ENCODE measurements at places on chromosomes 1 and 21.
A peak's percentile ranks its signal among the peaks of the same experiment; 100 is the strongest.

GRCh38 chr1:16351994-16352841, at the start of gene FBXO42:
TSS of gene FBXO42 (minus strand) at chr1:16352480. CDS start at chr1:16315418, 37,062 bp downstream.
- peak; percentile 94 for DNase-seq

DNA sequence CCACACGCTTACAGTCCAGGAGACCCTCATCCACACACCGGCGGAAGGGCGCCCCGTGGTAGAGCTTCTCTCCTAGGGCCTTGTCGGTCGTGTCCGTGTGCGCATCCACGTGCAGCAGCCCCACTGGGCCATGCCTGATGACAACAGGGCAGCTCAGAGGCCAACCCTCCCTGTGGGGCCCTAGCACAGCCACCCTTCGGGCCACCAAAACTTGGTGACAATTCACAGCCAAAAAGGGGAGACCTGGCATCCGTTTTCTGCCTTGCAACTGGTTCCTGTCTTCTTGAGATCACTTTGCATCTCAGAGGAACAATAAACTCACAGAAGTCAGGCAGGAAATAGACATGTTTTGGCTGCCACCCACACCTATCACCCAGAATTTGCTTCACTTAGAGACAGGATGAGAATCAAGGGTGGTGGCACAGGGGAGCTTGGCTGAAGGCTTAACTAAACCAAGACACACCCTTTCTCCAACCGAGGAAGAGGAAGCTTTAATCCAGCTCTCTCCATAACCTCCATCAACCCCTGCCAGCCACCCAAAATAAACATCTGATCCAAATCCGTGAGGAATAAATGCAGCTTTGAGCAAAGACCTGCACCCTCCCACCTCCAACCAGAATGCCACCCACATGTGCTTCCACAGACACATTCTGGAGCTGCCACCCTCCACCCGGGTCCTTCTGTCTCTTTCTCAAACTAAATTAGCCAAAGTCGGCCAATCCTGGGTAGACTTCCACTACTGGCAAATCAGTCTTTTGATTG, 5.7 kb downstream of the AGMAT start:
- peak; percentile 10 for DNase-seq

DNA sequence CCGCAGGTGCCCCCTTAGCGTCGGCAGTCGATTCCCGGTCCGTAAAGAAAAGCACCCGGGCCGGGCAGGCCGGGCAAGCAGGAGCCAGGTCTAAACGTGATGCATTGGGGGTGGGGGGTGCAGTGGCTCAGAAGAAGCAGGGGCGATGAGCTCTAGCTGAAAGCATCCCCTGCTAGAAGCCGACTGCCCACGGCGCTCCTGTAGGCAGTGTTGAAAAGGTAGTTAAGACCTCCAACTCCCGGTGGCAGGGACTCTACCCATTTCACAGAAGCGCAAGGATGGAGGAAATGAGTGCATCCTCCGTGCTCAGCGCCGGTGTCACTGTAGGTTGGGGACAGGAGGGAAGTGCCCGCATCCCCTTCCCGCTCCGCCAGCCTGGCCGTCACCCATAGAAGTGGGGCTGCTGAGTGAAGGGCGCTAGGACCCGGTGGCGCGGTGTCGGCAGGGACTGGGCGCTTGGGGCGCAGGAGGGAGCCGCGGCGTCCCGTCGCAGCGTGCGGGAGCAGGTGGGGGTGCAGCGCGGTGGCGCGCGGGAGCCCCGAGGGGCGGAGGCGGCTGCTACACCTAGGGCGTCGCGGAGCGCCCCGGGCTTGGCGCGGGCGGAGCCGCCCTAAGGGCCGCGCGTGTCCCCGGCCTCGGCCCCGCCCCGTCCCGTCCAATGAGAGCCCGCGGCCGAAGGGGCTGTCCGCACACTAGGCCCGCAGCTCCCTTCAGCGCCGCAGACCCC, at the start of gene WNT2B:
Gene WNT2B (plus strand): TSS at position 688 of the 727 bp plus-strand sequence. CDS start 298 bp downstream, outside the sequence.
- DNase-seq: no peak

DNA sequence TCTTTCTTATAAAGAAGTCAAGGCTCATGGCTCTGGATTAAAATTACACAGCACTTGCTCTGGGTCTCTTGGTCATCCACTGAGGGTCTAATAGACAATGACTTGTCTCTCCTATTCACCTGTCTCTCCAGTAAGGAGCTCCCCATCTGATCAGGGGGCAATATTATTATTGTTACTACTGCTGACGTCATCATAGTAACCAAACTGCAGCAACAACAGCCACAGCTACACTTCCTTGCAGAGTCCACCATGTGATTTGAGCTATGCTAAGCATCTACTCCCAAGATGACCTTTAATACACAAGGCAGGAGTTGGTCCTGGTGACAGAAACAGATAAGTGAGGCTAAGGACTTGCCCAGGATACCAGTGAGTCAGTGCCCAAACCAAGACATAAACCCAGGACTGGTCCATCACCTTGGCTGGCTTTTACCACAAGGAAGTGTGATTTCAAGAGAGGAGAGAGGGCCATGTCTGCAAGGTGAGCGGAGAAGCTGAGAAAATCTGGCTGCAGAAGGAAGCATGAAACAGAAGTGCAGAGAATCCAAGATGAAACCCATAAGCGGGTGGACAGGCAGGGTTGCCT, 602.5 kb downstream of the PTPRU start:
- DNase-seq: no peak

GRCh38 chr1:26889551-26890466, at the start of gene GPN2:
TSS of gene GPN2 (minus strand) at chr1:26890283. CDS start at chr1:26890096, 187 bp downstream.
- DNase-seq: peak; percentile 69

DNA sequence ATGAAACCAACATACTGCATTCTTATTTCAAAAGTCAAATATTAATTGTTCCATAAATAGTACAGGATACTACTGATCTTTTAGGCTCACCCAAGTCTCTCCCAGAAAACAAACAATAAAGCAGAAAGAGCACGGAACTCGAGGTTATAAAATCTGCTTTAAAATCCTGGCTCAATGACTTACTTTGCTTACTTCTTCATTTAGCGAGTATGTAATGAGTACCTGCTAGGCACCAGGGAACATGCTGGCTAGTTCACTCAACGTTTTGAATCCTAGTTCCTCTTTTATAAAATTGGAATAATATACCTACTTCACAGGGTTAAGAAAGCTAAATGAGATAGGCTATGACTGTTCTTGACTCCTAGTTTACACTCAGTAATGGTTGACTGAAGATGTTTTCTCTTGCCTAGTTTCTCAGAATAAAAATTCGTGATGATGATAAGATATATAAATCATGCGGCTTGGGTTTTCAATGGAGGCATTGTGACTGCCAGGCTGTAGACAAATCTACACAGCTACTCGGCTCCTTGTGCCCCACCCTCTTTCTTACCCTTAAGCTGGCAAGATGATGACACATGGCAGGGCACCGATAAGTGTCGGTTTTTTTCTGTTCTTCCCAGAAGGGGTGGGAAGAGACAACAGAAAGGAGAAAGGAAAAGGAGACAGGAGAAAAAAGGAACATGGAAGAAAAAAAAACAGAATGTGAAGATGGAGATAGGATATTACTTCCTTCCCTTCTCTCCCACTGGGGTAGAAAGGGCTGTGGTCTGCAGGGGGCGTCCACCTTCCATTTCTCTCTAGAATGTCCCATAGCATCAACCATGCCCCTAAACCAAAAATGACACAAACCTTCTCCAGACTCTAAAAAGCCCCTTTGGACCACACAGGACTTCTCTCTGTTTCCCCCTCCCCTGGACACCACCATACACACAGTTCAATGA, 507.1 kb downstream of the SMYD3 start:
- no peak for DNase-seq

- DNase-seq: no peak
Measured at GRCh38 chr1:18948913-18949685, 7.4 kb downstream of the IFFO2 start.

DNA sequence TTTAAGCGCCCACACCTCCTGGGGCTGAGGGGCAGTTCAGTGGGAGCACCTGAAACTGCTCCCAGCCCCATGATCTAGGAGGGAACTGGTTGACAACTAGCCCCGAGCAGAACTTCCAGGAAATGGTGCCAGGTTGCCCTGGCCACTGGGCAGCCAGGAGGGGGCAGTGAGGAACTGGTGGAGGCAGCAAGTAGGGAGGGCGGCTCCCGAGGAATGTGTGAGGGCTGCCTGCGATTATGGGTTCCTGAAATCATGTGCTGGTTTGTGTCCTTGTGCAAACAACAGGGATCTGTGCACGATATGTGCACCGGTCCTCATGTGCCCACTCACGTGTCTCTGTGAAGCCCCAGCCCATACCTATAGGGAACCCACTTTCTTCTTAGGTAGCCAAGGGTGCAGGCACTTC, 9.9 kb downstream of the GPR3 start:
- DNase-seq: peak; percentile 56

GRCh38 chr1:5993556-5994491, 1.6 kb upstream of the NPHP4 start:
- no peak for DNase-seq

GRCh38 chr1:112144733-112145426, 155.4 kb upstream of the KCND3 start:
- no peak for DNase-seq

- DNase-seq: no peak
Measured at GRCh38 chr1:107459204-107459904, 318.5 kb downstream of the NTNG1 start.

GRCh38 chr1:204709021-204709420, 23.5 kb upstream of the LRRN2 start:
- DNase-seq: no peak

GRCh38 chr1:29962831-29963247, 726.5 kb downstream of the PTPRU start:
- no peak for DNase-seq

GRCh38 chr1:9539829-9540550, 725 bp downstream of the SLC25A33 start:
- no peak for DNase-seq

DNA sequence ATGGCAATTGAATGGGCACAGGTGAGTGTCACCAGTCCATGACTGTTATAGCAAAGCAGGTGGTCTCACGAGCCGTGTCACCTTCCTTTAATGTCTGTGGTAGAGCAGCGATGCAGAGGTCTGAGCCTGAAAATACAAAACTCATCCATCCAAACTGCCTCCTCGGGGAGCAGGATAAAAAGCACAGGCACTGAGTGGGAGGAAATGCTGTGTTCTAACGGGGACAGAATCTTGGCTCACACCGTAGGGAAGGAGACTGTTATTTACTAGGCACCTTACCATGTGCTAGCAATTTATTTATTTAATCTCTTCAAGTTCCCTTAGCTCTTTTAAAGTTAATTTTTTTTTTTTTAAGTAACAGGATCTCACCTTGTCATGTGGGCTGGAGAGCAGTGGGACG, 1.2 kb downstream of the ASCL5 start:
- DNase-seq: no peak

GRCh38 chr1:32985226-32985625, 20.6 kb upstream of the RNF19B start:
- DNase-seq: no peak

GRCh38 chr1:19668888-19669287, 4.2 kb downstream of the HTR6 start:
- DNase-seq: no peak

DNA sequence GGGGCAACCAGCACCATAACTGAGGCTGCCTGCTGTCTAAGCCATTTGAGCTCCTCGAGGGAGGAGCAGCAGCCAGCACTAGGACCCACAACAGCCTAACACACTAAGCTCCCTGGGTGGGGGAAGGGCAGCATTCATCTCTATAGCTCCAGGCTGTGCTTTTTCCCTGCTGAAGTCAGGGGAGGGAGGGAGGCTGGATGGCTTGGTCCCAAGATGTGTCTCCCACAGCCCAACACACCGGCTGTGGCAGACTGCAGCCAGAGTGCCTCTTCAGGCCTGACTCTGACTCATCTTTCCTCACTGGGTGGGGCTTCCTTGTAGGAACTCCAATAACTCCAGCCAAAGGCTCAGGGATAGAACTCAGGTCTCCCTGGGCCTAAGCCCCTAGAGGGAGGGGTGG, 296.3 kb downstream of the PRDM2 start:
- DNase-seq: no peak

DNA sequence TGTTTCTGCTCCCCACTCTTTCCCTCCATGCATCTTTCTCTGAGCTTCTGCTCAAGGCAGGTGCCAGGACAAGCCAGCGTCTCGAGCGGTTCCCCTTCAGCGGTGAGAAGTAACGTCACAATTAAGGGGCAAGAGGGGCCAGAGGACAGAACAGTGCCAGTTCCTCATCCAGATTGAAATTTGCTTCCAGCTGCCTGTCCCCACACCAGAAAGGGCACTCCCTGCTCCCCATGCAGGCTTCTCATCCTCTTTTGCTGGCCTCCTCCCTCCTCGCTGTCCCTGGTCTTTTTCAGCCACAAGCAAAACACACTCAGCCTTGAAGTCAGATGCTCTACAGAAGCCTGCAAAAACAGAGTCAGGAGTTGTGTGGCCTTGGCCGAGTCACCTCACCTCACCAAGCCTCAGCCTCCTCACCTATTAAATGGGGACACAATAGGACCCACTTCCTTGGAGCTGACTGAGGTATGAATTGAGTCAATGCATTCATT, 35.0 kb upstream of the ECE1 start:
- no peak for DNase-seq

GRCh38 chr1:35287807-35288640, 19.5 kb downstream of the ZMYM4 start:
- no peak for DNase-seq

GRCh38 chr1:77347646-77348045, 65.8 kb downstream of the AK5 start:
- DNase-seq: no peak

Measured in dorsolateral prefrontal cortex (tissue), 122 donors.